Activated naive CD4-positive, alpha-beta T cell treated with anti-CD3 and anti-CD28 coated beads for 36 hours (primary cell): ENCODE measurements at places on chromosomes 12 and 14.

- DNase-seq: no peak
Measured at GRCh38 chr12:46167412-46167811, 101.4 kb downstream of the SLC38A1 start.

DNA sequence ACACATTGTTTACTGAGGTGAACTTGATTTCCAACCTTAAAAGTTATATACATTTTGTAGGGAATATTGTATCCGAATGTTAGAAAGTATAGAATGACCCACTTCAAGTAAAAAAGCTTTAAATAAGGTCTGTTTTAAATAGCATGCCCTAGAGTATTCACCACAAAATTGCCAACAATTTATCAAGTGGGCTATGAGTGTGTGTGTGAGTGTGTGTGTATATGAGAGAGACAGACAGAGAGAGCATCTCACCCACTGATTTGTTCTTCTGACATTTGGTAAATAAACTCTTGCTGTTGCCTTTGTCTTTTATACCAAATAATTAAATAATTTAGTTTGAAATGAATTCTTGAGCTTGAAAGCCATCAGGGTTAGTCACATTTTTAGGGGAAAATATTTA, 29.8 kb upstream of the RAP1B start:
- DNase-seq: no peak

- DNase-seq: no peak
Measured at GRCh38 chr12:111773801-111774551, 7.2 kb downstream of the ALDH2 start.

GRCh38 chr14:75615200-75615599, 36.8 kb downstream of the FLVCR2 start:
- no peak for DNase-seq

DNA sequence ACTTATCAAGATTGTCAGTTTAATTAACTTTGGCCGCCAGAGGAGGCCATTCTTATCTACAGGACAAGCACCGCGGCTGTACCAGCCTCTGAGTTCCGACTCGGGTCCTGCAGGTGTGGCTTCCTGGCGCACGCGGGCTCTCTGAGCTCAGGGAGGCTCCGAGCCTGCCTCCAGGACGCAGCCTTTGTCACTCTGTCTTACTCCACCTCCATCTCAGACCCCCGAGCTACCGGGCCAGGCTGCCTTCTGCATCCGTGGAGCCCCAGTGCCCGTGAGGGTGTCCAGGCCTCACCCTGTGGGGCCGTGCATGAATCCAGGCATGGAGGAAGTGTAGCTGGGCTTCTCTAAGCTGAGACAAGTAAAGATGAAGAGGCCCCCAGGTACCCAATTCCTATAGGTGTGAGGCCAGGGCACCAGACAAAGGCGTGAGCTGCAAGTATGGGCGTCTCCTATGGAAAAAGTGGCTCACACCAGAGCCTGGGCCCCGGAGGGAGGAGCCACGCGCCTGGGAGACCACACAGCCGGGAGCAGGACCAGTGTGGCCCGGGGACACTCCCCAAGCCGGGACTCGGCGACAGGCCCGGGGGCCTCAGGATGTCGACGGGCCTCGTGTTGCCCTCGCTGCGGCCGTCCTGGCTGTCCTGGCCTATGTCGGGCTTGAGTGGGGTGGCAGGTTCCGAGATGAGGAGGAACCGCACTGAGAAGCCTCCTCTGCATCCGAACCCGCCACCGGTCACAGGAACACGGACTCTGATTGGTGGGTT, 42.8 kb downstream of the NOC4L start:
- no peak for DNase-seq

DNA sequence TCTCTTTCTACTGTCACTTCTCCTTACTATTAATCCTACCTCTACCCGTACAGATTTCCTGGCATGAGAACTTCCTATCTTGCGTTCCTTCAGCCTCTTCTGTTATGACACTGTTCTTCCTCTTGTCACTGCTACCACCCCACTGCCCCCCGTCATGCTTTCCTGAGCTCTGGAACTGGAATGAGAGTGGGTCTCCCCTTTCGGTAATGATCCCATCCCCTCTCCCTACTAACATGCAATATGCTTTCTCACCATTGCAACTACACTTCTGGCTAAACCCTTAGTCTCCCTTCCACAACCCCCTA, 4.9 kb upstream of the AP1G2 start:
- DNase-seq: no peak
